AG08396 (cell line): ENCODE measurements at places on chromosomes 6 and 20.

DNA sequence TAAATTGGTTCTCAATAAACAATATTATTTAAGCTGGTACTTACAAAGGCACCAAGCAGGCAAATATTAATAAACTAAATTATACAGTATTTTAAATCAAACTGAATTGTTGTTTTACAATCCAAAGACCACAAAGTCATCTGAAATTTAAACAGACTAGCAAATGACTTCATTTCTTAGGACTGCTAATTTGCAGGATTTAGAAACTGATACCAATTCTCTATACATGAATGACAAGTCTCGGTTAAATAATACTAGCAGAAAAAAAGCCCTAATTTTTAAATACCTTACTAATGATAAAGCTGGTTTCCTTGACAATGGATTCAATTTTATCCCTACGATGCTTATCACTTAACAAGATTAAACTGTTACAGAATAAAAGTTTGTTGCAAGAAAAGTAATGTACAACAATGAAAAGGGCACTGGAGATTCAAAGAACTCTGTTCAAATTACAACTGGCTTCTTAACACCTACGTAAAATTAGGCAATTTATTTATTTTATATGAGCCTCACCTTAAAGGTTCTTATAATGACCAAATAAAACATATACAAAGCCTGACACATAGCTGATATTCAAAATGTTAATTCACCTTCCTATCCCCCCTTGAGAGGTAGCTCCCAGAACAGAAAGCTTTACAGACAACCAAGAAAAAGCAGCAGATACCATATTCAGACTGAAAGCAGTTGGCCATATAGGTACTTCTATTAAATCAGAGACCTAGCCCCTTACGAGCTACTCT, 33.1 kb downstream of the HBS1L start:
- no peak for DNase-seq

DNA sequence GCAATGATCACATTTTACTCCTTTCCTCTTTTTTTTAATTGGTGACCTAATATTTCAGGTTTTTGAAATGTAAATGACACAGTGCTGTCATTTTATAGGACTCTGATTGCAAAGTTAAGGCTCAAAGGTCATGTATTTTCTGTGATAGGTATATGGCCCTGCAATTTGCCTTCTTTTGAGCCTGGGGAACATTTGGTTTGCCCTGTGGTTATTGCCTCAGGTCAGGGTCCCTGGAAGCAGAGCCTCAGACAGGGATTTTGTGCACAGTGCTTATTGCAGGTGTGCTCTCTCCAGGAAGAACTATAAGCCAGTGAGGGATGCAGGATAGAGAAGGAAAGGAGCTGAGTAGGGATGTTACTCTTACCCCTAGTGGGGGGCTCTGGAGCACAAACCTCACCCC, 229.3 kb upstream of the ECI2 start:
- no peak for DNase-seq

DNA sequence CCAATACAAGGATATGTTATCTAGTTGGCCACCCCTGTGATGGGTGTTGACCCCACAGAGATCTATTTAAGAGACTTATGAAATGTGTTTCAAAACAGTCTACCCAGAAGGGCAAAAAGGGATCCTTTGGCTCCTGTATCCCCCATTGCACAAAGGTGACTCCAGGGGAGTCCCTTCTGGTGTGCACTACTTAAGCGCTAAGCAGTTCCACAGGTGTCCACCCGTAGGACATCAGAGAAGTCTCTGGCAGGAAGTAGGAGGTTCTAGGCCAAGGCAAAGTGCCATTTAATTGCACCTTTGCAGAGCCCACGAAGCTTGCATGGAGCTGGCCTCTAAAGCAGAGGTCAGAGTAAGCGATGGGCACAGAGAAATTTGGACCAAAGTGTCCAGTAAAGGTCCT, 147.7 kb downstream of the MRPL14 start:
- DNase-seq: no peak

- peak; percentile 27 for DNase-seq
Observed at GRCh38 chr6:108598305-108598863, 37.7 kb downstream of the FOXO3 start.

DNA sequence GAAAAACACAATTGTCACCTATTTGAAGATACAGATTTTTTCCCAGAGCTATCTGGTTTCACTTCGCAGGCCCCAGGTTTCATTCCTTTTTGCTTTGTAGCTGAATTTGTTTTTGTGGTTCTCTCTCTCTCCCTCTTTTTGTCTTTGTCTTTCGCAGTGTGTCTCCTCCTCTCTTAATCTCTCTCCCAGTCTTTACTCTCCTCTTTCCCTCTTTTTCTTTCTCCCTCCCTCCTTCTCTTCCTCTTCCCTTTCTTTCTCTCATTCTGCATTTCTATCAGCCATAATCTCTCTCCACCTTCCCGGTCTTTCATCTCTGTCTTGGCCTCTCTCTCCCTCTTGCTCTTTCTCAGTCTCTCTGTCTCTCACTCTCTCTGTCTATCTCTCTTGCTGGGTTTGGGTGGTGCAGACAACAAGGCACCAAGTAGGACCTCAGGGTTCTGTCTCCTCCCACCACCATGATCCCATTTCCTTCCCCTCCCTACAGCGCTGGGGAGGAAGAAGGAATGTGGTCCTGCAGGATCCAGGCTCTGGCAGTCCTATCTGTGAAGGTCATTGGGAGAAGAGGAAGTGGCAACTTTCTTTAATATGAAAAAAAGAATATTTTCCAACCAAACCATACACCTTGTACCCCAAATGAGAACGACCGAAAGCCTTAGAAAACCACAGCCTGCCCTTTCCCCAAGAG, 63.2 kb downstream of the BANF2 start:
- no peak for DNase-seq

DNA sequence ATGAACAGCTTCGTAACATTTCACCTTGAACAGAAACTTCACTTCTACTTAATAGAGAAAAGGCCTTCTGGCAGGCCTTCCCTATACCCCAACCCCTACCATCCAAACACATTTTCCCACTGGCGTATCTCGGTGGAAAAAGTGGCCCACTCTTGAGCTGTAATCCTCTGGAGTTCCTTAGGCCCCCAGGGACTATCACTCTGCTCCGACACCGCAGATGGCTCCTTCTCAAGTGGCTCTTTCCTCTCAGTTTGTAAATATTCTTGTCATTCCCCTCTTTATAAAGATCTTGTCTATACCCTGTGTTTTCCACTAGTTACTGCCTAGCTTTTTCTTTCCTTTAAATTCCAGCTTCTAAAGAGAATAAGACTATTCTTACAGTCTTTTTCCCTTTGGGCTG, 108.7 kb downstream of the MYB start:
- DNase-seq: no peak

DNA sequence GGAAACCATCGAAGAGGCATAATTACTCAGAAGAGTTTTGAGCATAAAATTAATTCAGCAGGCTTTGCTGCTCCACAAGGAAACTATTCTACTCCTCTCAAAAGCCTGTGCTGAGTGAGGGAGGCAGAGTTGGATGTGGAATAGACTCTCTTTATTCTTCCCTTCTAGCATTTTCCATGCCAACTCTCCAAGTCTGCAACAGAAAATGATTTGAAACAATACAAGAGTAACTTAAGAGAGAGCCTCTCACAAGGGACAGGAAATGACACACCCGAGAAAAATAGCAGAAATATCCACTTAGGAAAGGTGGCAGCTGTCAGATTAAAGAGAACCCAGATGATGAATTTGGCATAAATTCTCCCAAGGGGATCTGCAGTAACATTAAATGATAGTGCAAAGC, 26.3 kb upstream of the LAMP5 start:
- no peak for DNase-seq

DNA sequence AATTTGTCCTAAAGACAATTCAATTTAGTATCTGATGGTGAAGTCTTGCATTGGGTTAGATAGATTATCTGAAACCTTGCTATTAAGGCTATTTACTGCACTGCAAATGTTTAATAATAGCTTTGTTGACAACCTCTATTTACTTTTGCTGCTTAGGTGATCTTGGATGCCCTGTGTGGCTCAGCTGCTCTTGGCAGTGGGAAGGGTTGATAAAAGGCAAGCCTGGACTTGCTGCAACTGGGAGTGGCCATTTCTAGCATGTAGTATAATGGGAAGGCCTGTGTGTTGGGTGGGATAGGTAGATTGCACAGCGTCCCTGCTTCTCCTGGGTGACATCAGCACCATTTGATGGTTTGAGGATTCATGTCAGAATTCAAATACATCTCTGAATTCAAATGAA, 49.1 kb downstream of the ARMC2 start:
- no peak for DNase-seq

- no peak for DNase-seq
Observed at GRCh38 chr6:22350109-22350508, 53.3 kb upstream of the PRL start.

DNA sequence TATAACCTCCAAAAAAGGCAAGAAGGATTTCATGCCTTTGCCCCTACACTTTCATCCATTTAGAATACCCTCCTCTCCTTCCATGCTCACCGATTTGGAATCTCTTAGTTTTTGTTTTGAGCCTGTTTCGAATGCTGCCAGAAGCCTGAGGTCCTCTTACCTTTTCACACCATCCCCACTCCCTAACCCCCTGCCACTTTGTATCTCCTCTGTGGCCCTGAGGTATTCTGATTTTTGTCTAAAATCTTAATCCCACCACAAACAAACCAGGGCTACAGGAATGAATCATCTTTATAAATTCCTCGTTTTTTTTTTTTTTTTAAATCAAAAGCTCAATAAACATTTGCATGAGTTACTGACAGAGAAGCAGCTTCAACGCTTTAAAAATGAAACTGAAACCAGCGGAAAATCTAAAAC, 1.6 kb upstream of the RPS12 start:
- no peak for DNase-seq

- no peak for DNase-seq
Observed at GRCh38 chr6:42507901-42508300, 55.9 kb upstream of the UBR2 start.

GRCh38 chr6:143400258-143401067, 50.0 kb downstream of the ADAT2 start:
- DNase-seq: no peak

DNA sequence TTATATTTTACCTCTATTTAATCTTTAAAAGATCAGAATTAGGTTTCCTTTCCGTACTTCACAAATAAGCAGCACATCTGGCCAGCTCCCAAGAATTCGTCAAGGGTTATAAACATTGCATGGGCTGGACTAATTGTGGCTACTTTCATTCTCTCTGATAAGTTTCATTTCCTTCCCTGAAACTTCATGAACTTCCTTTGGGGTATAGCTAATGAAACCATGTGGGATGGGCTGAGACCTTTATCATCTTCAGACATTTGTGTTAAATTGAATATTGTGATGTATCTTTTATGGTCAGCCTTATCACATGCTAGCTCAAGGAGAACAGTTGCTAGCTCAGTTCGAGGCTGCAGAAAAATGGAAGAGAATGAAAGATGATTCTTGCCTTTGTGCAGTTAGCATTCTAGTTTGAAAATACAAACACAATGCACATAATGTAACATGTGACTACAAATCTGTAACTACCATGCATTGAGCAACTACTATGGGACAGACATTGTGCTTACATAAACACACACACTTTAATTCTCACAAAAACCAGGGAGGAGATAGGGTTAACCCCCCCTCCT, 1.7 kb upstream of the GMPR start:
- DNase-seq: peak; percentile 60

DNA sequence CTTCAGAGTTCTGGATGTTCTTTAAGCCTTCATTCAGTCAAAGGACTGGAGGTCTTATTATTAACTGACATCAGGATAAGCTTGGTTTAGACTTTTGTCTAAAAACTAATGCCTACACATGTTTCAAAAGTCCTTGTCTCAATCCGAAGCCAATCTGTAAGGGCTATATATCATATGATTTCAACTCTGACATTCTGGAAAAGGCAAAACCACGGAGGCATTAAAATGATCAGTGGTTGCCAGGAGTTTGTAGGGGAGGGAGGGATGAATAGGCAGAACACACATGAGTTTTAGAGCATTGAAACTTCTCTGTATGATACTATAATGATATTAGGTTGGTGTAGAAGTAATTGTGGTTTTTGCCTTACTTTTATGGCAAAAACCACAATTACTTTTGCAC, 1285.8 kb upstream of the CITED2 start:
- no peak for DNase-seq
